ENCODE measurements at places on chromosomes 11 and 22. TPM values are rescaled to one million over a fixed set of nuclear protein-coding genes. Genes with fewer than 3 reads are reported as not detected.

Gene CNTF
- total RNA-seq: 2.9 TPM

Gene CNGA4
- total RNA-seq: 0.20 TPM

Gene RCOR2
- 0.09 TPM for total RNA-seq

Gene OR52A1
- not detected for total RNA-seq

DNA sequence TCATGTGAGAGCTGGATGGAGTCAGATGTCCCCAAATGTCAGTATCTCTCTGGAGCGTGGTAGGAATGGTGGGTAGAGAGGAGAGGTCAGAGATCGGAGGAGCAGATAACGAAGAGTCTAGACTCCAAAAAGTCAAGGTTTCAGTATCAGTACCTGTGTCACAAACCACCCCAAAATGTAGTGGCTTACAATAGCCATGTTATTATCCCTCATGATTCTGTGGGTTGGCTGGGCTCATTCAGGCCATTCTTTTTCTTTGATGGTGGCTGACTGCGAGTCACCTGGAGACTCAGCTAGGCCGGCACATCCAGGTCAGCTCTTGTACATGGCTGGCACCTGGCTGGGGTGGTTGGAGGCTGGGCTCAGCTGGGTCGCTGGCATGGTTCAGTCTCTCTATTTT is 7.3 kb upstream of the SSTR3 start:
- no peak for DNase-seq

DNA sequence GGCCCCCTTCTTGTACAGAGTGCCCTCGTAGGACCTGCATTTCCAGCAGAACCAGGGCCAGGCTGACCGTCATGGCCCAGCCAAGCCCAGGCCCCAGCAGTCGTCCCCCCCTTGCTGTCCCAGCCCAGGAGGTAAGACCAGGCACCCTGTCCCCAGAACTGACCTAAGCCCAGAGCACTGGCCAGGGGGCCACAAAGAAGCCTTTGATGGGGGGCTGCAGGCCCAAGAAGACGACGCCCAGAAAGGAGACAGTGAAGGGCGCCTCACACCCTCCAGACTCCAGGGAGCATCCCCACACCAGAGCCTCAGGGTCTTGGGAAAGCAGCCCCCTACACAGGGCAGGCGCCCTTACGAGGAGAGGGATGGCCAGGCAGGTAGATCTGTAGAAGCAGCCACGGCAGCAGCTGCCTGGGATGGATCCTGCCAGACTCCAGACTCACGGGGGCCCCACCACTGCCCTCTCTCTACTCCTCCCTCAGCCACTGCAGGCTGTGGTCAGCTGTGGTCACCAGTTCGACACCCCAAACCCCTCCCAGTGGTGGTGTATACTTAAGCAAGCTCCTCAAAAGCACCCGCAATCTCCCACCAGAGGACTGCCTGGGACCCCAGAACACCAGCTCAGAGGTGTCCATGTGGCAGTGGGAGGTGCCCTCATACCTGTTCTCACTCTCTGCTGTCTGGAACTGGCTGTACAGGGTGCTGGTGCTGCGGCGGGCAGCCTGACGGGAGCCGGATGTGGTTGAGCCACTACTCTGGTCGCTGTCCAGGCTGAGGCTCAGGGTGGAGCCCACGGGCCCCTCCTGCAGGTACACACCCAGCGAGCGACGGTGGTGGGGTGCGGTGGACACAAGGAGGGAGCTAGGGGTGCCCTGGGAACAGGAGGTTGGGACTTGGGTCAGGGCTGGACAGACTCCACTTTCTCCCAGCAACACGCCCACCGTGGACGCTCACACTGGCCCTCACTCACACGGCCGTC is 27.0 kb downstream of the SBF1 start:
- DNase-seq: no peak

GRCh38 chr11:828506-829175 is 922 bp downstream of the CRACR2B start:
- DNase-seq: no peak

DNA sequence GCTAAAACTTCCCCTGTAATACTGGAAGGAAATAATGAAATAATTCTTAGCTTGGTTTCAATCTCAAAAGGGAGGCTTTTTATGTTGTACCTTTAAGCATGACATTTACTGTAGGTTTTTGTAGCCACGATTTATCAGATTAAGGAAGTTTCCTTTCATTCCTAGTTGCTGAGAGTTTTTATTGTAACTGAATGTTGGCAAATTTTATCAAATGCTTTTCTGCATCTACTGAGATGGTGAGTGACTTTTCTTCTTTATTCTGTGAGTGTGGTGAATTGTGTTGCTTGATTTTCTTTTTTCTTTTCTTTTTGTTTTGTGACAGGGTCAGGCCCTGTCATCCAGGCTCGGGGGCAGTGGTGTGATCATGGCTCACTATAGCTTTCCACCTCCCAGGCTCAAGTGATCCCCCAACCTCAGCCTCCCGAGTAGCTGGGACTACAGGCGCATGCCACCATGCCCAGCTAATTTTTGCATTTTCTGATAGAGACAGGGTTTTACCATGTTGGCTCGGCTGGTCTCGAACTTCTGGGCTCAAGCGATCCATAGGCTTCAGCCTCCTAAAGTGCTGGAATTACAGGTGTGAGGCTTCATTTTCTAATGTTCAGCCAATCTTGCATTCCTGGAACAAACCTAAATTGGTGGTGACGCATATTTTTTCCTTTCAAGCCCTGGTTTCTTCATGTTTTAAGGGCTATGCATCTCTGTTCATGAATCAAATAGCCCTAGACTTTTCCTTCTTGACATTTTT is 26.2 kb downstream of the SUSD2 start:
- DNase-seq: no peak

DNA sequence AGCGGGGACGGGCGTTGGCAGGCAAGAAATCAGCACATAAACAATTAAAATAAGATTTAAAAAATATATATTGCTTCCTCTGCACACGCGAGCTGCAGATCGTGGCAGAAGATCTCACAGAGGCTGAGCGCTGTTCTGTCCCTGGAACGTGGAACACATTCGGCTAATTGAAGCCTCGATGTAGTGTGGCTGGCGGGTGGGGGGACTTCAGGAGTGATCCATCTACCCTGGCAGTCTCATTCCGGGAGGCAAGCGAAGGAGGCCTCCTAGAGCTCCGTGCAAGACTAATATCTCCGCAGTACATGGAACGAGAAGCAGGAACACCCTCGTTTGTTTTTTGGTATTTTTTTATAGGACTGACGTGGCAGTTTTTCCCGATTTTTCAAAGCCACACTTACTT is 402.4 kb downstream of the MN1 start:
- no peak for DNase-seq

- DNase-seq: no peak
Observed at GRCh38 chr11:118715245-118715831, 35.9 kb upstream of the TREH start.

GRCh38 chr11:34433899-34434298 is 4.8 kb upstream of the CAT start:
- no peak for DNase-seq

GRCh38 chr22:41327124-41327523 is 25.8 kb downstream of the ZC3H7B start:
- no peak for DNase-seq

- DNase-seq: no peak
Observed at GRCh38 chr11:21177379-21177778, 508.0 kb downstream of the NELL1 start.

DNA sequence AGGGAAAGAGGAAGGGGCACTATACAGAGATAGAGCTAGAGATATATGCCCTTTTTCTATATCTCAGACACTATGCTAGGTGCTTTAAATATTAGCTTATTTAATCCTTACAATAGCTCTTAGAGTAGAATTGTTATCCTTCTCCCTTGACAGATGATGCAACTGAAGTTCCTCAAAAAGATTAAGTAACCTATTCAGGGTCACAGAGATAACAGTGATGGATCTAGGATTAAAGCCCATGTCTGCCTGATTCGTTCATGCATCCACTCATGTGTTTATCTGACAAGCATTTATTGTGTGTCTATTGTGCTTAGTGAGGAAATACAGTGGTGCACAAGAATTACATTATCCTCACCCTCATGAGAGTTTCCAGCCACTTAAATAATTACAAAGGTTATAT is 8.7 kb downstream of the CCDC83 start:
- DNase-seq: no peak

GRCh38 chr11:30143098-30143705 is 87.6 kb upstream of the FSHB start:
- no peak for DNase-seq

GRCh38 chr22:23565305-23565914 is 14.7 kb downstream of the IGLL1 start:
- DNase-seq: no peak

DNA sequence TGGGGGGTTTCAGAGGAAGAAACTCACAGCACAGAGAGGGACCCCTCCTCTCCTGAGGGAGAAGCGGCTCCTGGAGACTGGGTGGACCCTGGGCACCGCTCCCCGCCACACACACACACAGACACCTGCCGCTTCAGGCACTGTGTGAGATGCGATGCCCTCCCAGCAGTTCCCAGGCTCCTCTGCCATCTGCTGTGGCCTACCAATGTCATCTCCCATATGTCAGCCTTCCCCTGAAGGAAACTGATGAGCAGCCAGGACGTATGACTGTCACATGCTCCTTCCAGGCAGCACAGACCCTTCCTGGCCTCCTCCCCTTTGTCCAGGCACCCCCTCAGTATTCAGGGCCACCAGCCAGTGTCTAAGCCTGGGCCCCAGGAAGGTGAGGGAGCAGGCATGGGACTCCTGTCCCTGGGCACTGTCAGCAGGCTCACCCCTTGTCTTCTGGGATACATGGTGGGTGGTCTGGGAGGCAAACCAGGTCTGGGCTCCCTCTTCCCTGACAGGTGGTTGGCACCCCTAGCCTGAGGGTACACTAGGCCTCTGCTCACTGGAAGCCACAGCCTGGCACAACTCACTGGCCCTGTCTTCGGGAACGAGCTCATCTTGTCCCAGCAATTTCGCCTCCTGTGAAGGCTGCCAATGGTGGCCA is 11.8 kb upstream of the BCR start:
- DNase-seq: no peak

GRCh38 chr22:50620593-50621355 is 7.2 kb downstream of the ARSA start:
- DNase-seq: peak; percentile 95

- no peak for DNase-seq
Observed at GRCh38 chr11:65571940-65572339, 398 bp upstream of the FAM89B start.

- DNase-seq: no peak
Observed at GRCh38 chr22:45962756-45963324, 14.1 kb downstream of the WNT7B start.

DNA sequence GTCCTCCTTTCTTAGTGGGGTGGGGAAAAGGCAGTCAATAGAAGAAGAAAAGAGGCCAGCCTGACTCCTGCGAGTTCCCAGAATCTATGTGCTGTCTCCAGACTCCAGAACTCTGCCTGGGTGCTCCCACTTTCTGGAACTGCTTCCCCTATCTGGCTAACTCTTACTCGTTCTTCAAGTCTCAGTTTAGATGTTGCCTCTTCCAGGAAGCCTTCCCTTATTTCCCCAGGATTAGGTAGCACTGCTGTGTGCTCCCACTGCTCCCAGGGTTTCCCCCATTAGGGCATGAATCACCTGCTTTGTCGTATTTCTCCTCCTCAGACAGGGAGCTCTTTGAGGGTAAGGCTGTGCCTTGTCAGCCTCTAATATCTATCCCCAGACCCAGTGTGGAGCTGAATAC is 17.5 kb upstream of the SYT7 start:
- no peak for DNase-seq

DNA sequence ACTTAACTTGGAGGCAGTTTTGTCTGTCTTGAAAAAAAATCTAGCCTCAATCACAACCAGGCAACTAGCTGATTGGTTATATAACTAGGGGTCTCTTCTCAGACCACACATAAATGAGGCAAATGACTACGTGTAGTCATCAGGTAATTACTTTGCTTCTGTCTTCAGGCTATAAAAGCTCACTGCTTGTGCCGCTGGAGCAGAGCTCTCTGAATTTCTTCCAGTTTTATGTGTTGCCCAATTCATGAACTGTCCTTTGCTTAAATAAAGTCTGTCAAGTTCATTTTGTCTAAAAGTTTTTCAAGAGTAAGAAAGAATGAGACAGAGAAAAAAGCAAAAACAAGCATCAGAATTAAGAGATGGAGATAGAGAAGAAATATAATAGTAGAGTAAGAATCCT is 93.4 kb downstream of the MUC15 start:
- DNase-seq: no peak

DNA sequence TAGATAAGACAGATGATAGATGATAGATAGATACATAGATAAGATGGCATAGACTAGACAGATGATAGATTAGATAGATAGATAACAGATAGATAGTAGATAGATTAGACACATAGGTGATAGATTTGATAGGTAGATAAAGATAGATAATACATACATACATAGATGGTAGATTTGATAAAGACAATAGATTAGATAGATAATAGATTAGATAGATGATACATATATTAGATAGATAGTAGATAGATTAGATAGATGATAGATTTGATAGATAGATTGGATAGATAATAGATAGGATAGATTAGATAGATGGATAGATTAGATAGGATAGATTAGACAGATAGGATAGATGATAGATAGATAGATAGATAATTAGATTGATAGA is 327.6 kb downstream of the BRD1 start:
- no peak for DNase-seq

GRCh38 chr22:20503816-20504215 is 3.6 kb upstream of the MED15 start:
- no peak for DNase-seq

DNA sequence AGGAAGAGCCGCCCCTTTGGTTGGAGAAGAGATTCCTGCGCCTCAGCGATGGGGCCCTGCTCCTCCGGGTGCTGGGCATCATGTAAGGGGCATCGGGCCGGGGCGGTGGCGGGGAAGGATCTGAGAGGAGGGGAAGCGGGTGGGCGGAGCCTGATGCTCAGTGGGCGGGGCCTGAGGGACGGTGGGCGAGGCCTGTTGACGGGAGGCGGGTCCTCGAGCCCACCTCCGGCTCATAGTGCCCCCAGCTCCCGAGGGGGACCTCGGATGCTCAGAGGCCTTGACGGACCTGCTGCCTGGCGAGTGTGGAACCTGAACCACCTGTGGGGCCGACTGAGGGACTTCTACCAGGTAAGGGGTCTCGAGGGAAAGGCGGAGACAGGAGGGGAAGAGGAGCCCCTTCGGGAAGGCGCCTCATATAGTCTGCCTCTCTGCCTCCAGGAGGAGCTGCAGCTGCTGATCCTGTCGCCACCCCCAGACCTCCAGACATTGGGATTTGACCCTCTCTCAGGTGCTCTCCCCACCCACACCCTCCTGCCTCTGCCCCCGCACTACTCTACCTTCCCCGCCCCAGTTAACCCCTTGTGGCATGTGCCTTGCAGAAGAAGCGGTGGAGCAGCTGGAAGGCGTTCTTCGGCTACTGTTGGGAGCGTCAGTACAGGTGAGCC is 799 bp downstream of the CCDC88B start:
- peak; percentile 61 for DNase-seq

GRCh38 chr11:69380451-69380901 is 86.5 kb downstream of the MYEOV start:
- no peak for DNase-seq

All from T-cell (primary cell).